ENCODE measurements at places on chromosomes 12 and 14. TPM values are rescaled to one million over a fixed set of nuclear protein-coding genes. Genes with fewer than 3 reads are reported as not detected.

Gene PPP4R4
- total RNA-seq, result not detected

Gene RPS6KA5
- 6.4 TPM for total RNA-seq

Gene TAS2R7
- not detected for total RNA-seq

Gene TSPAN19
- total RNA-seq, result 0.33 TPM

Gene TAS2R20
- total RNA-seq, result 0.44 TPM

Gene GALNT8
- 1.5 TPM for total RNA-seq

Gene SLC48A1
- total RNA-seq, result 25.3 TPM

Gene KRT84
- not detected for total RNA-seq

- H3K4me3 ChIP-seq, result no peak overlapping the region
- no peaks in the 10 kb centered on the region for H3K4me1 ChIP-seq
- no peak for DNase-seq
- H3K27me3 ChIP-seq, result no peaks in the 10 kb centered on the region
These were observed 46.6 kb upstream of the NR1H4 start for GRCh38 chr12:100427078-100427477.

- H3K4me3 ChIP-seq, result no peak overlapping the region
- H3K36me3 ChIP-seq, result no peaks in the 10 kb centered on the region
- no peaks in the 10 kb centered on the region for H3K4me1 ChIP-seq
- H3K27ac ChIP-seq, result no peak overlapping the region
These were observed 328.8 kb upstream of the NOVA1 start for GRCh38 chr14:26926585-26926984.

GRCh38 chr14:104249089-104249488, 110.7 kb downstream of the KIF26A start:
- no peak overlapping the region for H3K4me3 ChIP-seq
- no peak for DNase-seq
- peaks cover 14% of the 10 kb centered on the region for H3K27me3 ChIP-seq
- H3K36me3 ChIP-seq, result peaks cover 3% of the 10 kb centered on the region
- no peaks in the 10 kb centered on the region for H3K4me1 ChIP-seq

DNA sequence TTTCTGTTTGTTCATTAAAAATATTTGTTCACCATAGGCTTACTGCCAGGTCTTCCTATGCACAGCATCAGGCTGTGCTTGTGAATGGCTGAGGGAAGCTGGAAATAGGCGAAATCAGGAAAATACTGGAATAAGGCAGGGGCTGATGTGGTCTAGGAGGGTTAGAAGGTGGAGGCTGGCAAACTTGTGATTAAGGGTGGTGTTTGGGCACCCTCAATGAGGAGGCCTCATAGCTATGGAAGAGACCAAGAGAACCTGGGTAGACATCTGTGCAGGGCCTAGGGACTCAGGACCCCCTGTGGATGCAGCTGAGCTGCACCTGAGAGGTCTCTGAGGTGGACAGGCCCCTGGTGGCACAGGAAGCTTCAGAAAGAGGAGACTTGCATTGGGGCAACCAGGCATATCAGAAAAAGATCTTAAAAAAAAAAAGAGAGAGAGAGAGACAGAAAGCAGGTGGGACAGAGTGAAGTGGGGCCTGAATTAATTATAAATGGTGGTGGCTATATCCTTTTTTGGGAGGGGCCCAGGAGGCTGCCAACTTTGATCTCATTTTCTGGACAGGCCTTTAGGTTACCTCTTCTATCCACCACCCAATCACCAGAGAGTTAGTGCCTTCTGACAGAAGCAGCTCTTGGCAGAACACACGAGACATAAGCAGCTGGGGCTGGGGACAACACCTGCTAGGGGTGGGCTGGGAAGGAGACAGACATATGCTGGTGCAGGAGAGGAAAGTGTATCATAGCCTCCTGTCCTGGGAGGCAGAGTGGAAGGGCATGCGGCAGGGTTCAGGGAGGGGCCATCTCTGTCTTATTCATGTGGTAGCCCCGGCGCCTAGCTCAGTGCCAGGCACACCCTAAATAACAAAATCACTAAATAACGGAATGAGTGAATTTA, 46.7 kb upstream of the ATP23 start:
- peak overlapping the region; percentile 43 for H3K4me3 ChIP-seq
- H3K36me3 ChIP-seq, result no peaks in the 10 kb centered on the region
- no peaks in the 10 kb centered on the region for H3K27me3 ChIP-seq

DNA sequence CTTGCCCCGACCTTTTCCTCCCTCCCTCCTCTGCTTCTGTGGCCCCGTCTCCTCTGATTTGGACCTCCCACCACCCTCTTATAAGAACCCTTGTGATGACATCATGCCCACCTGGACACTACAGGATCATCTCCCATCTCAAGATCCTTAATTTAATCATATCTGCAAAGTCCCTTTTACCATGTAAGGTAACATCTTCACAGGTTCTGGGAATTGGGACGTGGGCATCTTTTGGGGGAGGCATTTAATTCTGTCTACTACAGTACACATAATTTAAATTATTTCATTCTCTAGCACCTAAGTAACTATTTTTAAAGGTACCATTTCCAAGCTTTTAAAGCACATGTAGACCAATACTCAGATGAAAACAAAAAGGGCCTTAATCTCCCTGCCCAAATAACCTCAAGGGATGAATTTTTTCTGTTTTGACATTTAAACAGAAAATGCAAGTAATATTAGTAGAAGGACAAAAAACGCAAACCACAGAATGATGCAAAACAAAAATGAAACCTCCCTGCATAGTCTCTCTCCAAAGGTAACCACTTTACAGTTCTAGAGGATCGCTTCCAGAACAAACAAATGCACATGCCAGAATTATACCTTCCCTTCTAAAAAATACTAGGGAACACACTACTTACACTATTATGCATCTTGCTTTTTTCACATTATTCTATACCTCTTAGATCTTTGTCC, 222.1 kb downstream of the AACS start:
- no peak for DNase-seq
- no peaks in the 10 kb centered on the region for H3K36me3 ChIP-seq
- H3K27ac ChIP-seq, result no peak overlapping the region
- H3K4me1 ChIP-seq, result no peaks in the 10 kb centered on the region
- H3K4me3 ChIP-seq, result no peak overlapping the region

DNA sequence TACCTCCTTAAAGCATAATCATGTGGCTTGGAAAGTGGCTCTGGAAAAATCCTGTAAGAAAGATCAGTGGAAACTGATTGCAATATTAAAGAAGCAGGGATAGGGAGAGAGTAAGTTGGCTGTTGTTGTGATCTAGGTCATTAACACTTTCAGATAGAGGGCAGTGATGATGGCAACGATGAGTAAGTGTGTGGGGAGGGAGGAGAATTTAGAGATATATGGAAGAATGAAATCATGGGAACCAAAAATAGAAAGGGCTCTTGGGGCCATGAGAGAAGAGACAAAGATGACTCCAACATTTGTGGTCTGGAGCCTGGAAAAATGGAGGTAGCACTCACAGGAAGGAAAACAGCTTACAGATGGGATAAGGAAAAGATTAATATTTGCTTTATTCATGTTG, 23.3 kb downstream of the SNRPF start:
- no peak for DNase-seq
- H3K36me3 ChIP-seq, result no peaks in the 10 kb centered on the region
- H3K4me1 ChIP-seq, result peaks cover 14% of the 10 kb centered on the region

DNA sequence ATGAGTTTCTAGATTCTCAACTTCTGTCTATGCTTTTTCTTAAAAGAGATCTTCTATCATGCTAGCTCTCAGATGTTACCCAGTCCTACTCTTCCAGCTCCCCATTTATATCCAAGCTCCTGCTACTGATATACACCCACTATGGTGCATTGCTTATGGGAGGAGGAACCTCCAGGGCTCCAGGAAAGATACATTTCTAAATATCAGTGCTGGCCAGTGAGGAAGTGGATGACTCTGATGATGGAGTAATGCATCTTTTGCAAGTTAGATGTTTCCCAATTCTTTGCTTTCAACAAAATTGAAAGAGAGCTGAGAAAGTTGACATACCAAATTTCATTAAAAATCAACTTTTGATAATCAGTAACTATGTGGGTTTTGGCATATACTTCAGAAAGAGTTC, 105.7 kb upstream of the RESF1 start:
- H3K27me3 ChIP-seq, result no peaks in the 10 kb centered on the region
- H3K27ac ChIP-seq, result no peak overlapping the region
- H3K4me1 ChIP-seq, result peaks cover 5% of the 10 kb centered on the region
- H3K36me3 ChIP-seq, result no peaks in the 10 kb centered on the region
- no peak for DNase-seq

GRCh38 chr12:90921536-90921935, 33.4 kb downstream of the CCER1 start:
- no peak overlapping the region for H3K27ac ChIP-seq
- H3K36me3 ChIP-seq, result no peaks in the 10 kb centered on the region
- no peak for DNase-seq
- H3K4me3 ChIP-seq, result no peak overlapping the region
- peaks cover 3% of the 10 kb centered on the region for H3K4me1 ChIP-seq
- no peaks in the 10 kb centered on the region for H3K27me3 ChIP-seq

DNA sequence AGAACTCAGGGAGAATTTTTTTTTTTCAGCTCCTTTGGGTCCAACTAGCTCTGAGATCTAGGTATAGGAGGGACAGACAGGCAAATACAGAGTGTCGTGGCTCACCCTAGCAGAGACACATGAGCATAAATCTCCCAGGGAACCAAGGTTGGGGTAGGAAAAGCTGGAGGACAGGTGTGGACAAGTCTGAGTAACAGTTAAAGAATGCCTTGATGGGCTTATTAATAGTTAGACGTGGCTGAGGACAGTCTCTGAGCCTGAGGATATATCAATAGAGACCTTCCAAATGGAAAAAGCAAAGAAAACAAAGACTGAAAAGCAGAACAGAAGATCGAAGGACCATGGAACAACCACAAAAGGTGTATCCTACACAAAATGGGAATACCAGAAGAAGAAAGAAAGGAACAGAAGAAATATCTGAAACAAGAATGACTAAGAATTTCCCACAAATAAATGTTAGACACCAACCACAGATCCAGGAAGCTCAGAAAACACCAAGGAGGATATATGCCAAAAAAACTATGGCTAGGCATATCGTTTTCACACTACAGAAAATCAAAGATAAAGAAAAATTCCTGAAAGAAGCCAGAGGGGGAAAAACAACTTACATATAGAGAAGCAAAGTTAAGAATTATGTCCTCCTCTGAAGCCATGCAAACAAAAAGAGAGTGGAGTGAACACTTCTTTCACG, 80.9 kb downstream of the PTPRB start:
- no peak overlapping the region for H3K27ac ChIP-seq
- no peak overlapping the region for H3K4me3 ChIP-seq
- peaks cover 26% of the 10 kb centered on the region for H3K4me1 ChIP-seq
- peaks cover 31% of the 10 kb centered on the region for H3K36me3 ChIP-seq
- DNase-seq, result no peak

- H3K27me3 ChIP-seq, result no peaks in the 10 kb centered on the region
- H3K36me3 ChIP-seq, result peaks cover 3% of the 10 kb centered on the region
- DNase-seq, result no peak
- H3K4me1 ChIP-seq, result peaks cover 68% of the 10 kb centered on the region
- H3K27ac ChIP-seq, result peak overlapping the region; percentile 91
- peak overlapping the region; percentile 30 for H3K4me3 ChIP-seq
These were observed 10.7 kb downstream of the PKP2 start for GRCh38 chr12:32885831-32886230.

- no peak overlapping the region for H3K4me3 ChIP-seq
- no peaks in the 10 kb centered on the region for H3K4me1 ChIP-seq
- no peak for DNase-seq
- no peaks in the 10 kb centered on the region for H3K36me3 ChIP-seq
These were observed 114.8 kb downstream of the RERGL start for GRCh38 chr12:17975239-17975638.

DNA sequence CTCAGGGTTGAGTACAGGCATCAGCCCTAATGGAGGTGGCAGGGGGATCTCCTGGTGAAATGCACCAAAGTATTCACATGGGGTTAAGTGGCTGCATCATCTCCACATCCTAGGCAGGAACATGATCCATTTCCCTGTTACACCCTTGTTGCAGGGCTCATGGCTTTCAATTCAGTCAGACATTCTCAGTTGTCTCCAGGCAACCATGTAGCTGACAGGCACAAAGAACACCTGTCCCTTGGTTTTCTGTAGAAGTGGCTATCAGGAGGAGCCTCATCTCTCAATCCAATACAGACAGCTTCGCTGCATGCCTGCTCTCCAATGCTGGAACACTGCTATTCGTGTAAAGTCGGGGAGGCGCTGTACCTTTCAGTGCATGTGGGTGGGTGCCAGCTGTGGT, 299.0 kb upstream of the FOXG1 start:
- H3K27me3 ChIP-seq, result no peaks in the 10 kb centered on the region
- no peak for DNase-seq
- no peaks in the 10 kb centered on the region for H3K4me1 ChIP-seq

DNA sequence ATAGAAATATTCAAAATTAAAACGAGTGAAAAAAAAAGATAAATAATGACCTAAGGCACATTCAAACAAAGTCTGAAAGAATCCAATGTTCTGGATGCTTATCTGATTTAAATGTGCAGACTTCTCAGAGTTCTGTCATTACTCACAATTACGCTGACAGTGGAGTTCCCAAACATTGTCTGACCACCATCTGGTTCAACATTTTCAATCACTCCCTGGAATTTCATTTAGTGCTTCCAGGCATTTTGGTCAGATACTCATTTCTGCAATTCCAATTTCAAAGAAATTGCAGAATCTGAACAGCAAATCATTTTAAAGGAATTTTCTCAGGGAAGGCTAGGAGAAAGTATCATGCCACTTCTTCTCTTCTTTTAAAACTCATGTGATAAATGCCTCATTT, 398.2 kb upstream of the PDE3A start:
- H3K27me3 ChIP-seq, result no peaks in the 10 kb centered on the region
- no peaks in the 10 kb centered on the region for H3K36me3 ChIP-seq
- no peak overlapping the region for H3K4me3 ChIP-seq
- peaks cover 16% of the 10 kb centered on the region for H3K4me1 ChIP-seq

GRCh38 chr14:21018286-21018685, 6.6 kb downstream of the NDRG2 start:
- no peak for DNase-seq
- H3K27me3 ChIP-seq, result no peaks in the 10 kb centered on the region
- H3K4me3 ChIP-seq, result no peak overlapping the region
- H3K27ac ChIP-seq, result peak overlapping the region; percentile 12

DNA sequence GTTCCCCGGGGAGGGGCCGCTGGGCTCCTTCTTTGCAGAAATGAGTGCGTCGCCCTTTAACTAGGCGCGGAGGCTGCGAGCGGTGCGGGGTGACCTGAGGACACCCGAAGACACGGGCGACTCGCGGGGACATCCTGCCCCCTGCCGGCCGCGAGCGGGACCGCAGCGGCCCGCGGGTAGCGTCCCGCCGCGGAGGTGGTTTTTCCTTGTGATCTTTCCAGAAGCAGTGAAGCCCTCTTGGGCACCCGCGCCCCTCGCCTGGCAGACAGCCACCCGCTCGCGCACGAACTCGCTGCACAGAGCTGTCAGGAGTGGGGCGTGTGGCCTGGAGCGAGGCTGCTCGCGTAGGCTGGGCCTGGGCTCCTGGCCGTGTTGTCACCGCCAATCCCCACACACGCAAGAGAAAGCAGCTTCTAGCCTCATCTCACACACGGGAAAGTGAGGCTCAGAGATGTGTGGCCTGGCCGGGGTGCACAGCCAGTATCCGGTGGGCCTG, 67.2 kb downstream of the DIO3 start:
- no peak overlapping the region for H3K27ac ChIP-seq
- peak; percentile 77 for DNase-seq
- H3K4me3 ChIP-seq, result peak overlapping the region; percentile 46
- no peaks in the 10 kb centered on the region for H3K36me3 ChIP-seq

- no peaks in the 10 kb centered on the region for H3K36me3 ChIP-seq
- no peak overlapping the region for H3K4me3 ChIP-seq
- no peak overlapping the region for H3K27ac ChIP-seq
- H3K27me3 ChIP-seq, result no peaks in the 10 kb centered on the region
- peaks cover 15% of the 10 kb centered on the region for H3K4me1 ChIP-seq
These were observed 44.0 kb downstream of the ARMH4 start for GRCh38 chr14:58107947-58108552.
